Activated B cell treated with CpG ODN at 0.5 μM for 24 hours (primary cell): ENCODE measurements at places on chromosomes 16 and 17. TPM values are rescaled to one million over a fixed set of nuclear protein-coding genes. Genes with fewer than 3 reads are reported as not detected.

- no peak overlapping the region for H3K27ac ChIP-seq
- peaks cover 13% of the 10 kb centered on the region for H3K4me1 ChIP-seq
- no peaks in the 10 kb centered on the region for H3K27me3 ChIP-seq
- DNase-seq = no peak
- no peak overlapping the region for H3K4me3 ChIP-seq
- H3K36me3 ChIP-seq = no peaks in the 10 kb centered on the region
These were observed 284.9 kb downstream of the SOX9 start for GRCh38 chr17:72405662-72406230.

Gene COL1A1
- 8.8 and 9.2 TPM in 2 replicates for total RNA-seq

GRCh38 chr17:193841-194806 is 12.7 kb upstream of the DOC2B start:
- H3K27me3 ChIP-seq = peaks cover 10% of the 10 kb centered on the region
- no peaks in the 10 kb centered on the region for H3K36me3 ChIP-seq
- no peak overlapping the region for H3K4me3 ChIP-seq
- no peaks in the 10 kb centered on the region for H3K4me1 ChIP-seq
- no peak overlapping the region for H3K27ac ChIP-seq

- DNase-seq = no peak
- H3K27me3 ChIP-seq = no peaks in the 10 kb centered on the region
- peaks cover 5% of the 10 kb centered on the region for H3K36me3 ChIP-seq
- H3K27ac ChIP-seq = peak overlapping the region; percentile 76
- peaks cover 43% of the 10 kb centered on the region for H3K4me1 ChIP-seq
These were observed 617 bp downstream of the ARMC7 start for GRCh38 chr17:75110234-75110937.

Gene SYCE1L
- 5.1 and 6.3 TPM in 2 replicates for total RNA-seq
